ENCODE measurements at places on chromosomes 7 and 10.

GRCh38 chr10:93245779-93246178 lies 172.1 kb downstream of the CYP26A1 start:
- DNase-seq: no peak

- DNase-seq: no peak
Observed at GRCh38 chr10:44379907-44380306, 5.0 kb downstream of the CXCL12 start.

- no peak for DNase-seq
Observed at GRCh38 chr10:93541402-93542357, 24.8 kb upstream of the FFAR4 start.

- DNase-seq: no peak
Observed at GRCh38 chr7:156000601-156001396, 188.5 kb upstream of the SHH start.

DNA sequence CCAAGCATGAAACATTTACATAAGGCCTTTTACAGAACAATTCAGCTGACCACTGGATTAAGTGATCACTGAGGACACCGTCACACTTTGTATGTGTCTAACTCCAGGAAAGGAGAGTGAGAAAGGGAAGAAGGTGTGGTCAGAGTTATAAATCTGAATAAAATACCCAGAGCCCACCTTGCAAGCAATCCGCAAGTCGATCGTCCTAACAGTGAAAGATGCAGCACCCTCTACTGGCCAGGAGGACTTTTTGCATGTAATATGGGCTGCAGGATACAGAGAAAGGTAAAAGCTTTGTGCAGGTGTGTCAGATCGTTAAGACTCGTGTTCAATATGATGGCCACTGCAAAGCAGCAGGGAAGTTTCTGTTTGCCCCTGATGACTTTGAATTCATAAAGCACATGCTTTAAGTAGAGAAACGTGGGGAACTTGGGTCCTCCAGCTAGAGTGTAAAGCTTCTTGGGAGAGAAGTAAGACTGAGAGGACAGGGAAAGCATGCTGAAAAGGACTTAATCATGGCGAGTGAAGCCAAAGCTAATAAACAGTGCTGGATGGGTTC lies 68.5 kb upstream of the BMPER start:
- DNase-seq: no peak

- DNase-seq: no peak
Observed at GRCh38 chr10:131897297-131897899, 3.4 kb upstream of the PPP2R2D start.

GRCh38 chr7:135978624-135979023 lies 1.5 kb upstream of the MTPN start:
- no peak for DNase-seq

GRCh38 chr7:96331233-96331632 lies 9.3 kb upstream of the SLC25A13 start:
- no peak for DNase-seq

DNA sequence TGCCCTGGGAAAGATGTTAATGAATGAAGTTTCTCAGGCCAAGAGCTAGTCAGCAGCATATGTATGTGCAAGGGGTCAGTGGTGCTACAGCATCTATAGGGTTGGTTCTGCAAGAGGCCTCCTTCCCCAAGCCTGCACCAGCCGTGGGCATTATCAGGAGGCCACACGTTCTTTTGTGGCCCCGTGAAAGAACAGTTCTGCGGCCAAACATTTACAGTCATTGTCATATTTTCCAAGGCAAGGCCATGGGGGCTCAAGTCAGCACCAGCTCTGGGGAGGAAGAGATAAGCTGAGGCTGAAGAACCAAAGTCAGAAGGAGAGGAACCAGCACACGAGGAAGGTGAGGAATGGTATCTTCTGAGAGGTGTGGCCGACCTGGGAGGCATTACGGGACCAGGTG lies 54.4 kb upstream of the TMEM72 start:
- DNase-seq: no peak

GRCh38 chr10:61283481-61284221 lies 169.5 kb downstream of the TMEM26 start:
- no peak for DNase-seq

GRCh38 chr10:98086837-98087708 lies 47.4 kb upstream of the R3HCC1L start:
- no peak for DNase-seq

DNA sequence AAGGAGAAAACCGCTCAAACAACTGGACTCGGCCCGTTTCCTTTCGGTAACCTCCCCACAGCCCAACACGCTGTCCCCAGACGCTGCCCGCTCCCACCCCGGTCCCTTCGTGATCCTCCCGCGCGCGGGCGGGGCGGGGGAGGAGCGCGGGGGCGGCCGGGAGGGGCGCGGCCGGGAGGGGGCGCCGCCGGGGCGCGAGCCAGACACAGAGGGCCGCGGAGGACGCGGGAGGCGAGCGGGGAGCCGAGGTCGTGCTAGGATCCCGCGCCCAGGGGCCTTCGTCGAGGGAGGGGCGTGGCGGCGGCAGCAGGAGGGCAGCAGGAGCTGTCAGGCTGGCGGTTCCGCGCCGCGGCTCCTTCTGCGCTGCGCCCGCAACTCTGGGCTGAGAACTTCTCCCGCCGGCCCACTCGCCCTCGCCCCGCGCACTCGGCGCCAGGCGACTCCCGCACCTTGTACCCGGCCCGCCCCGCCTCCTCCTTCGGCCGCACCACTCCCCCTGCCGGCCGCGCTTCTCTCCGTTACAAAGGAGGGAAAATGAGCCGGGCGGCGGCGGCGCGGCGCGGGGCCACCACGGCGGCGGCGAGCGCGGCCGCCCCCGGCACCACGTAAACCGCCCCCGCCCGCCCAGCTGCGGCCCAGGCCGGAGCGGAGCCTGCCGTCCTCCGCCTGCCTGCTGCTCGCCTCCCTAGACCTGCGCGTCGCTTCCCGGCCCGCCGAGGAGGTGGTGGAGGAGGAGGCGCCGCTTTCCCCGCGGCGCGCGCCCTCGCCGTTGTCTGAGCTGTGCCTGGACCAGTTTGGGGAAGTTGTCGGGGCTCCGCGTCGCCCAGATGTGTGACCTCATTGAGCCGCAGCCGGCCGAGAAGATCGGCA lies at the start of gene CDK14:
Gene CDK14 (plus strand): TSS at position 521 of the 870 bp plus-strand sequence. CDS start 307 bp downstream, at position 828.
- peak; percentile 60 for DNase-seq

DNA sequence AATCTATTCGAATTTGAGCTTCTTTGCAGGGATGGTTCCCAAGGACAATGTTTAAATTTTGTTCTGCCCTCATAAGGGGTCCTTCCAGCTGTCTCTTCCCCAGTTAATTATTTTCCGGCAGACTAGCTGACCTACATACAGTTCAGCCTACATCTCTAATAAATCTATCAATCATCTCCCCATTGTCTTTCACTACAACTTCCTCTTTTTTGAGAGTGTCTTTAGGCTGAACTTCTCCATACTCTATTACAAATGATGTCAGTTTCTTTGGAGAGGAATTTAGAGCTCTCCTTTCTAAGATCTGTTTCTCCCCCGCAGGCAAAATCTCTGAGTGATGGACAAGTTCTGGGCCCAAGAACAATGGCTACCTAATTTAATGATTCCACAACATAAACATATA lies 122.2 kb downstream of the PCLO start:
- no peak for DNase-seq

DNA sequence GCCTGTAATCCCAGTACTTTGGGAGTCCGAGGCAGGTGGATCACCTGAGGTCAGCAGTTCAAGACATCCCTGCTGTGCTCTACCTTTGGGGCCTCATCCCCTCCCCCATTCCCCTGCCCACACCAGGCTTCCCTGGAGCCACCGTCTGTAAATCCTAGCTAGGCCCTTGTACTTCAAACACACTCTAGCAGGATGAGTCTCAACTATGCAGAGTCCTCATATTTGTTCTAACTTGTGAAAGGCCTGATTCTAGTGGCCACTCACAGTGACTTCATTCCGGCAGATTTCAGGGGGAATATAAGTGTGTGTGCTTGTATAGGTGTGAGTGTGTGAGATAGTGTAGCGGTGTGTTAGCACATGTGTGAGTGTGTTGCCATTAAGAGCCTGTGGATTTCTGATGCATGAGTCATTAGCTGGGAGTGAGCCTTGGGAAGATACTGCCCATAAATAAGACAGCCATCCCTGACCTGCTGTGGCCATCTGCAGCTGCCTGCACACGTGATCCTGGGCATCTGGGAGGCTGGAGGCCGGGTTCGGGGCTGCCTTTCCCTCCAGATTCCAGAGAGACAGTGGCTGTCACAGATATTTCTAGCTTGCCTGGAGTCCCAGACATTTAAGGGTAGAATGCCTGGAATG lies 1.7 kb upstream of the NEURL1 start:
- DNase-seq: no peak

DNA sequence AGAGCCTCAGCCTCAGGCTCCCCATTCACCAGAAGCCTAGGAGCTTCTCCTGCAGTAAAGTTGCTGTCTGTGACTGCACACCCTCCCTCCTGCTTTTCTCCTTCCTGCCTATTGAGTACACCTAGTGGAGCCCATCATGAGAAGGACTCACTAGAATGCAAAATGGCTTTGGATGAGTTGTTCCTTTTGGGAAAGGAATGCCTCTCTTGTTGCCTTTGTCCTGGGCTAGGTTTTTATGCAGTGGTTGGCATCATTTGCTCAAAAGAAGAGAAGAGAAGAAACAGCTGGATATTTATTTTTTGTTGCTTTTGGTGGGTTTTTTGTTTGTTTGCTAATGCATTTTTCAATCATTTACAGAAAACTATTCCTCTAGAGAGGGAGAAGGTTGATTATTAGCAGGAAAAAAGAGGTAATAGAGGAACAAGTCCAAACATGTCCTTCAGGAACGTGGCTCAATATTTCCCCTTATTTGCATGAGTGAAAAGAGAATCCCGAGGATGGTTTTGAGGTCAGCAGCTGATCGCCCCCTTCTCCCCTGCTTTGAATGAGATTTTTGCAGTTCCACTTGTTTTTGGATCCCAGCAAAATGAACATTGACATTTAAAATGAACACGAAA lies 369.9 kb upstream of the NRP1 start:
- DNase-seq: no peak

DNA sequence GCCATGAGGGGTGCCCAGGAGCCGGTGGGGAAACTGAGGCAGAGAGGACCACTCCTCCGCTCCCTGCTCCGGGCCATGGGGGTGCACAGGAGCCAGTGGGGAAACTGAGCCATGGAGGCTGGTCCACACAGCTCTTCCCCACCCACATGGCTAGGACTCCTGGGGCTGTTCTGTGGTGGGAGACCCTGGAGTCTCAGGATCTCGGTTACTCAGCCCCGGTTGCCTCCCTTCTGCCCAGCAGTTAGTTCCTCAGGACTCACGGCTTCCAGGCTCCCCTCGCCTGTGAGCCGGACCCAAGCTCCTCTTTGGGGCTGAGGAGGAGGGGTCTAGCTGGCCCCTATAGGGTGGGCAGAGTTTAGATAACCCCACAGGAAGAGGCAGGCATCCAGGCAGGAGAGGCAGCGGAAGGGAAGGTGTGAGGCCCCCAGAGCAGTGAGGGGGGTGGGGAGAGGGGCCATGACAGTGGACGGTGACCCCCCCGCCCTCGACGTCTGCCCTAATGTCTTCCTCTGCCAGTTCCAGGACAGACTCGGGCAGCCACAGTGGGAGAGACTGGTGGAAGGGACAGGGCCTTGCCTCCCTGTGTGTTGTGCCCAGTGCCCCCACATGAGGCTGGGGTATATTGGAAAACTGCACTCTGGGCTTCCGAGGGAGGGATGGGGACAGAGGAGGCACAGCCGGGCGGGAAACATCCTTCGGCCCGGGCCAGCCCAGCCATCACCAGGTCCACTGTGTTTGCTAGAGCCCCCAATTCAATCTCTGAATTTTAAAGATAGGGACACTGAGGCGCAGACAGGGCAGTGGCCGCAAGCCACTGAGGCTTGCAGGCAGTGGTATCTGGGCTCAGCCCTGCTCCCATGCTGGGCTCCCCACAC lies 4.3 kb downstream of the ELFN1 start:
- DNase-seq: no peak

GRCh38 chr10:84211566-84211965 lies 13.8 kb downstream of the LRIT2 start:
- DNase-seq: no peak

DNA sequence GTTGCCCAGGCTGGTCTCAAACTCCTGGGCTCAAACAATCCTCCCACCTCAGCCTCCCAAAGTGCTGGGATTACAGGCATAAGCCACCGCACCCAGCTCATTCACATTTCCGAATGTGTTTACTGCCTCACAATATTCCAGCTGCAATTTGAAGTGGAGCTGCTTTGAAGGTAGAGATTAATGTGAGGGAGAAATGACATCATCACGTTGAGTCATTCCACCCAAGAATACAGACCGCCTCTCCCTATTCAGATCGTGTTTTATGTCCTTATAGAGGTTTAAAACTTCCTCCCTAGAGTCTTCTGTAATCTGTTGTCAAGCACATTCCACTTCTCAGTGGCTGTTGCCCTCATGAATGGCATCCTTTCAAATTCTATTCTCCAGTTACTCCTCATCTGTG lies 100.4 kb upstream of the PDGFA start:
- DNase-seq: no peak

DNA sequence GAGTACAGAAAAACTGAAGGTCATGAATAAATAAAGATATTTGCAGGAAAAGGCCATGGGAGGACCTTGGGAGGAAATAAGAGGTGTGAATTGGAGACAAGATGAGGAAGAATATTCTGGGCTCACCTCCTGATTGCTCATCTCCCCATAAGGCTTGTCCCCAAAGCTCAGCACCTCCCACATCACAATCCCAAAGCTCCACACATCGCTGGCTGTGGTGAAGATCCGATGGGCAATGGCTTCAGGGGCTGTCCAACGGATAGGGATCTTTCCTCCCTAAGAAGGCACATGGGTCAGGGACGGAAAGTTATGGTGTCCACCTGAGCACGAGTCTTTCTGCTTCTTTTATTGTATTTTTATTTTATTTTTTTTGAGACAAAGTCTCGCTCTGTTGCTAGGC lies 12.9 kb downstream of the ZYX start:
- no peak for DNase-seq

- no peak for DNase-seq
Observed at GRCh38 chr7:46589286-46589685, 668.2 kb upstream of the IGFBP3 start.

DNA sequence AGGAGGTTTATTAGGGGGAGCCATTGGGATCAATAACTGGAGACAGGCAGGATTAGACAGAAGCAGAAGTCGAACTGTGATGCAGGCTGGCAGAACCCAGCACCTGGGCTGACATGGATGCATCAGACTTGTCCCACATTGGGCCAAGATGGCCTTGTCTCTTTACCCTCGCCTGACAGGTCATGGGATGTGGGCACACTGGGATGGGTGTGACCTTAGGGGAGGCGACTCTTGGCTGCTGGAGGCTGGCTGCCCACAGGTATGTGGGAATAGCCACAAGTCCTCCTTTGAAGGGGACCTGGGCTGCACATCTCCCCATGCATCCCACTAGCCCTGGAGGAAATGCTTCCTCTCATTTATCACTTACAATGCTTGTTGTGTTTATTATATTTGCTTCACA lies 17.3 kb downstream of the NFE2L3 start:
- no peak for DNase-seq

GRCh38 chr10:63265683-63266235 lies 132.6 kb downstream of the NRBF2 start:
- DNase-seq: no peak

- no peak for DNase-seq
Observed at GRCh38 chr10:128149267-128150014, 23.2 kb upstream of the MKI67 start.

DNA sequence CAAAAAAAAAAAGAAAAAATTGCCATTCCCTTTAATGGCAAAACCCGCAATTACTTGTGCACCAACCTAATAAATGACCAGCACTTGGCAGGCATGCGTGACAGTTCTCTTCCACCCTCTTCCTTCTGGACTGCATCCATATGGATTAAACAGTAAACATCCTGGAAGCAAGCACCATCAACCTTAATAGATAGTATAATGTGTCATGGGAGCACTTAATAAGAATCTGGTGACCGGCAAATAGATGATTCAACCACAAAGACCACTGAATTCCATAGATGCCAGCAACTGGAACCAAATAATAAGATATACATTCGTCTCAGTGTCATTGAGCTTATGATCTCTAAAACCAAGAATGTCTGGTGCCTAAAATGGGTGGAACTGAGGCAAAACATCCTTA lies 610.2 kb downstream of the CALN1 start:
- DNase-seq: no peak

All from GM12891 (cell line).